T-cell (primary cell): ENCODE measurements at places on chromosomes 2 and 18.

- DNase-seq = no peak
Observed at GRCh38 chr2:84888401-84889276, 7.8 kb upstream of the TRABD2A start.

GRCh38 chr2:202035941-202036372 lies 2.3 kb downstream of the FZD7 start:
- H3K4me1 ChIP-seq = peaks cover 31% of the 10 kb centered on the region
- H3K27ac ChIP-seq = no peak overlapping the region
- no peaks in the 10 kb centered on the region for H3K36me3 ChIP-seq
- peaks cover 49% of the 10 kb centered on the region for H3K27me3 ChIP-seq
- no peak overlapping the region for H3K4me3 ChIP-seq

DNA sequence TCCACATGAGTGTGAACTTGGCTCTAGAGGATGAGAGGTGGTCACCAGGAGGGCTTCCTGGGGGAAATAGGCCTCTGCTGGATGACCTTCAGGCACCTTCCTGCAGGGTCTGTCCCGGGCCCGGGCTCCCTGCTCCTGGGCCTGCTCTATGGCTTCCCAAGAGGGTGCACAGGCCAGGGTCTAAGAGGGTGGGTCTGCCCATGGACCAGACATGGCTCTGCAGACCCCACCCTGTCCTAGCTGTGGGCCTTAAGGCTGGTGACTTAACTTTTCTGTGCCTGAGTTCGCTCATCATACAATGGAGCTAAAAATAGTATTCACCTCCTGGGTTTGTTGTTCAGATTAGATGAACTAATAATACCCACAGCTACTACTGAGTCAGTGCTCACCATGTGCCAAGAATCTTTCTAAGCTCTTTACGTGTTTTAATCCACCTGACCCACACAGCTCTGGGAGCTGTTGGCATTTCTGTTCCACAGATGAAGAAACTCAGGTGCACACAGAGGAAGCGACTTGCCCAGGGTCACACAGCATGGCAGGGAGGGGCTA lies 14.4 kb downstream of the INHBB start:
- H3K27ac ChIP-seq = no peak overlapping the region
- no peak for DNase-seq
- H3K4me1 ChIP-seq = no peaks in the 10 kb centered on the region
- H3K36me3 ChIP-seq = no peaks in the 10 kb centered on the region

- peaks cover 26% of the 10 kb centered on the region for H3K36me3 ChIP-seq
- H3K27me3 ChIP-seq = no peaks in the 10 kb centered on the region
- H3K4me3 ChIP-seq = no peak overlapping the region
- DNase-seq = no peak
Observed at GRCh38 chr18:79445696-79446561, 50.2 kb downstream of the NFATC1 start.

DNA sequence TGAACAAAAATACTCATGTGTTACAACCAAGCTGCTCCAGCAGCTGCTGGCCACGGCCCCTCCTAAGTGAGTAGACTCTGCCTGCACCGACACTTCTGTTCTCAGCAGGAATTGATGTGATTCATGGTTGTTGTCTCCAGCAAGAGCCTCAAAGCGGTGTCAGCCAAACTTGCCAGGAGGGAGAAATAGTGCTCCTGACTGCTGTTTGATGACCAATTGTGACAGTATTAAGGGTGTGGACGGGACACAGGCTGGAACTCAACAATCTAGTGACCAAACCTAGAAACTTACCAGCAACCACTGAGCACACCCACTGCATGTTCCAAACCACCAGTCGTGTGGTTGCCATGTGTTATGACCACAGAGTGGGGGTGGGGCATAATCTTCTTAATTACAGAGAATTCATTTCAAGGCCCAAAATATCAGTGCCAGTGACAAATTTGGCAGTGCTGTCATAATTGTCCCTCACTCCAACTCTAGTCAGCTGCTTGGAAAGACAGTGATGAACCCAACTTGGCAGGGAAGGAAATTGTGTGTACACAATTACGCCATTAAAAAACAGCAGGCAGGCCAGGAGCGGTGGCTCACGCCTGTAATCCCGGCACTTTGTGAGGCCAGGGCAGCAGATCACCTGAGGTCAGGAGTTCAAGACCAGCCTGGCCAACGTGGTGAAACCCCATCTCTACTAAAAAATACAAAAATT lies 30.4 kb downstream of the FBLN7 start:
- peaks cover 4% of the 10 kb centered on the region for H3K27me3 ChIP-seq
- H3K4me1 ChIP-seq = peaks cover 6% of the 10 kb centered on the region
- no peak overlapping the region for H3K27ac ChIP-seq
- DNase-seq = no peak

GRCh38 chr2:18085593-18085992 lies 207.1 kb downstream of the KCNS3 start:
- no peaks in the 10 kb centered on the region for H3K27me3 ChIP-seq
- H3K36me3 ChIP-seq = no peaks in the 10 kb centered on the region
- H3K4me1 ChIP-seq = no peaks in the 10 kb centered on the region

GRCh38 chr2:136113209-136113971 lies 4.6 kb downstream of the CXCR4 start:
- H3K27ac ChIP-seq = peak overlapping the region; percentile 33
- no peak for DNase-seq
- peaks cover 23% of the 10 kb centered on the region for H3K4me1 ChIP-seq
- peaks cover 35% of the 10 kb centered on the region for H3K36me3 ChIP-seq
- no peak overlapping the region for H3K4me3 ChIP-seq
